Kidney tubule cell (primary cell): ENCODE measurements at places on chromosomes 12 and 14.

GRCh38 chr14:23580152-23580926 is 1.7 kb upstream of the JPH4 start:
- no peak for DNase-seq

DNA sequence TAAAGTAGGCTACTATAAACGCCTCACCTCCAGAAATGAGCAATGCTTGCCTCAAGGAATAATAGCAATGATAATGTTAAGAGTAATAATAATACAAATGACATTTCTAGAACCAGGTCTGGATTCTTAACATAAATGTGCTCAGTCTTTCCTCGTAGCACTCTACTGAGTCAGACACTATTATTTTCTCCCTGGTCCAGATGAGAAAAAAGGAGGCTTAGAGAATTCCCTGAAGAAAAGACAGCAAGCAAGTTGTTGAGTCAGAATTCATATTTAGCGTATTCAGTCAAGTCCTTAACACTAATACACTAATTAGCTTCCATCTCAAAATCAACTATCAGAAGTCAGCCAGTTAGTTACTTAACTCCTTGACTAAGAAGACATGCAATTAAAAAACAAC is 13.2 kb downstream of the KCNC2 start:
- DNase-seq, result no peak

GRCh38 chr14:95190346-95190840 is 33.1 kb upstream of the DICER1 start:
- DNase-seq, result no peak

- no peak for DNase-seq
These were observed 223.7 kb downstream of the KCNC2 start for GRCh38 chr12:74985986-74986319.

- DNase-seq, result no peak
These were observed 493.3 kb downstream of the TMTC2 start for GRCh38 chr12:83179999-83180398.

DNA sequence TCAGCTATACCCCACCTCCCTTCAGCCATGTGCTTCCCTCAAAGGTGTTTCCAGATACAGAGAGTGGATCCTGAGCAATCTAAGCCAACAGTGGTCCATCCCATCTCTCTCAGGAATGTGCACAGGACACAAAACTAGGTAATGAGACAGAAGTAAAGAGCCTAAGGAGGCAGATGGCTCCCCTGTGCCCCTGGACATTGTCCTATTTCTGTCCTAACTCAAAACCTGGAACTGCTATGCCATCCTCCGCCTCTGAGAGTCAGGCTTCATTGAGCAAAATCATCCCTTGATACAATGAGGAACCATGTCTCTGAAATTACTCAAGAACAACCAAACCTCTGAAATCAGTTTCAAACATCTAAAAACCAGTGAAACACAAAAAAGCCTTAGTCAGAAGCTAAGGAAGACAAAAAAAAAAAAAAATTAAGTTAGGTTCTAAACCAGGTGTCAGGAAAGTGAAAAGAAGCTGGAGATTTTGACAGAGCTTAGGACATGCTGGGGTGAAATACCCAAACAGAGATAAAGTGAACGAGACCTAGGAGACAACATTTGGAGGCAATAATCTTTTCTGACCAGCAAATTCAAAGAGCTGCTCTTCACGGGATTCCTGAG is 200.3 kb upstream of the PLEKHG7 start:
- DNase-seq, result peak; percentile 54

GRCh38 chr14:105477660-105478397 is 3.2 kb downstream of the CRIP2 start:
- no peak for DNase-seq

- peak; percentile 9 for DNase-seq
These were observed 64.8 kb upstream of the TMEM260 start for GRCh38 chr14:56514663-56515371.

- no peak for DNase-seq
These were observed 6.3 kb downstream of the TBPL2 start for GRCh38 chr14:55433880-55434804.

GRCh38 chr12:84969226-84969625 is 56.6 kb upstream of the SLC6A15 start:
- no peak for DNase-seq

- peak; percentile 18 for DNase-seq
These were observed 334.3 kb upstream of the SYT1 start for GRCh38 chr12:78530100-78530765.

DNA sequence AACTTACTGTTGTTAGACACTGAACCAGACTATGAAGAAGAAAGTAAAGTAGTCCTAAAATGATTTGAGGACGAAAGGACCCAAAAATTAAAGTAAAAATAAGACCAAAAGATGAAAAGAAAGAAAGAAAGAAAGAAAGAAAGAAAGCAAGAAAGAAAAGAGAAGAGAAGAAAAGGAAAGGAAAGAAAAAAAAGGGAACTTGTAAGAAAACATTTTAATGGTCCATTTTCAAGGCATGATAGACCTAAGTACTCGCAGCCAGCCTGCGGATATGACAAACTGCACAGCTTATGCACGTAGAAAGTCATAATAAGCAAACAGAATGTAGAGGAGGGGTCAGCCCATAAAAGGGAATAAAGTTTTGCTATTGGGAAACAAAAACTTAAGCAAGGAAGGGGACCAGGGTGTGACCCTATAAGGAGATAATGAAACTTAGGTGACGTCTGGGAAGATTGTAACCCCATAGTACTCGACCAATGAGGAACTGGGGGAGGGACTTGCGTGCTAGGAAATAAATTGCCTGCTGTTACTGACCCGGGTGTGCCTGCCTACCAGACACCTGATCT is 59.7 kb downstream of the APOBEC1 start:
- DNase-seq, result no peak

GRCh38 chr12:111406474-111407376 is 1.0 kb downstream of the SH2B3 start:
- DNase-seq, result no peak

DNA sequence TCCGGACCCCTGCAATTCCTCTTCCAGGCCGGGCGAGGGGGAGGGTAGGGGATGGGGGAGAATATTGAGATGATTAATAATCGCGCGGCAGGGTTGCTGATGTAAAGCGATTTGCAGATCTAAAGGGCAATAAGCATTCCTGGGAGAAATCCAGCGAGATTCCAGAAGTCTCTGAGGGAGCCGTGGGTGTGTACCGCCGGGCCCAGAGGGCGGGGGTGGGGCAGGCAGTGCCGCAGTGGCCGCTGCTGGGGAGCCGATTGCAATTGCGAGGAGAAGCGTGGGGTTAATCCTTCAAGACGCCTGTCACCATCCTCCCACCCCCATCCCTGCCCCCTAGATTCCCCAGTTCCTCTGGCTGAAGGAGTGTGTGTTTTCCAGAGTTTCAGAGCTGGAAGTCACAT is 16.4 kb downstream of the FOS start:
- peak; percentile 75 for DNase-seq

DNA sequence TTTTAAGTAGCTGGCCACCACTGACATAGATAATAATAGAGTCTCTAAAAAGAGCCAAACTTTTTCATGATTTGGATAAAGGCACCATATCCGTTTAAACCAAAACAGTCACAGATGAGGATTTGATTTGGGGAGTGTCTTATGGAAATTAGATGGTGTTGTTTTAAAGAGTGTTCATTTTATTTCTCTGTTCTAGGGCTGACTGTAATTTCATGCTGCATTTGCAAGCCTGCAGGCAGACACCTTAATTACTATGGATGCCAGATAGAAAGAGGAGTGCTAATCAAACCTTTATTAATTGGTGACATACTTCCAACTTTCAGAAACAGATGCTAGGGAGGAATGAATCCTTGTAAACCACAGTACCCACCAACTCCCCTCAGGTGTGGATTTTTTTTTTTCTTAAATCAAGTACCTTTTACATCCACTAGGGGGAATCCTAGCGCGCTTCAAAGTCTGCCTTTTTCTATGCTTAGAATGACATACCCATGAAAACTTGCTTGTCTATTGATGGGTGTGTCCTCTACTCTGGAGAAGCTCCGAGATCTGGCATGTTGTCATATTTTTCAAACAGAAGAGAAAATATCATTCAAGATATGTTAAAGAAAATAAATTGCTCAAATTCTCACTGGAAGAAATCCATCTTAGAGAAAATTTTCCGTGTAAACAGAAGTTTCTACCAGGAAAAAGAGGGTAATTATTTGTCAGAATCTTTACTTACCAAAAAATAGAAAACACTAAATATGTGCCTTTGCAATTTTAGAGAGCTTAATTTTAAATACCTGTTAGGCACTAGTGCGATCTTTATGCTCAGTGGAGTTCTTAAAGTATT is 14.2 kb upstream of the PLXNC1 start:
- peak; percentile 66 for DNase-seq

DNA sequence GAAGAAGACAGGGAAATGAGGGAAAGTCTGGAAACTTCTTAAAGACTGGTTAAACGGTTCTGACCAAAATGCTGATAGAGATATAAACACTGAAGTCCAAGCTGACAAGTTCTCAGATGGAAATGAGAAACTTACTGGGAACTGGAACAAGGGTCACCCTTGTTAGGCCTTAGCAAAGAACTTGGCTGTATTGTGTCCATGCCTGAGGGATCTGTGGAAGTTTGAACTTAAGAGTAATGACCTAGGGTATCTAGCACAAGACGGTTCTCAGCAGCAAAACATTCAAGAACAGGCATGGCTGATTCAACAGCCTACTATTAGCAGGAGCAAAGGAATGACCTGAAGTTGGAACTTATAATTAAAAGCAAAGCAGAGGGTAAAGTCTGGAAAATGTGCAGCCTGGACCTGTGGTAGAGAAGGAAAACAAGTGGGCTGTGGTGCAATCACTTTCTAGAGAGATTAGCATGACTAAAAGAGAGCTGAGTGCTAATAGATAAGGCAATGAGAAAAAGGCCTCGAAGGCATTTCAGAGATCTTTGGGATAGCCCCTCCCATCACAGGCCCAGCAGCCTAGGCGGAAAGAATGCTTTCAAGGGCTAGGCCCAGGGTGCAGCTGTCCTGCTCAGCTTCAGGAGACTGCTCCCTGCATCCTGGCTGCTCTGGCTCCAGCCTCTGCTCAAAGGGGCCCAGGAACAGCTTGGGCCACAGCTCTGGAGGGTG is 60.3 kb downstream of the ATP2B1 start:
- DNase-seq, result no peak

DNA sequence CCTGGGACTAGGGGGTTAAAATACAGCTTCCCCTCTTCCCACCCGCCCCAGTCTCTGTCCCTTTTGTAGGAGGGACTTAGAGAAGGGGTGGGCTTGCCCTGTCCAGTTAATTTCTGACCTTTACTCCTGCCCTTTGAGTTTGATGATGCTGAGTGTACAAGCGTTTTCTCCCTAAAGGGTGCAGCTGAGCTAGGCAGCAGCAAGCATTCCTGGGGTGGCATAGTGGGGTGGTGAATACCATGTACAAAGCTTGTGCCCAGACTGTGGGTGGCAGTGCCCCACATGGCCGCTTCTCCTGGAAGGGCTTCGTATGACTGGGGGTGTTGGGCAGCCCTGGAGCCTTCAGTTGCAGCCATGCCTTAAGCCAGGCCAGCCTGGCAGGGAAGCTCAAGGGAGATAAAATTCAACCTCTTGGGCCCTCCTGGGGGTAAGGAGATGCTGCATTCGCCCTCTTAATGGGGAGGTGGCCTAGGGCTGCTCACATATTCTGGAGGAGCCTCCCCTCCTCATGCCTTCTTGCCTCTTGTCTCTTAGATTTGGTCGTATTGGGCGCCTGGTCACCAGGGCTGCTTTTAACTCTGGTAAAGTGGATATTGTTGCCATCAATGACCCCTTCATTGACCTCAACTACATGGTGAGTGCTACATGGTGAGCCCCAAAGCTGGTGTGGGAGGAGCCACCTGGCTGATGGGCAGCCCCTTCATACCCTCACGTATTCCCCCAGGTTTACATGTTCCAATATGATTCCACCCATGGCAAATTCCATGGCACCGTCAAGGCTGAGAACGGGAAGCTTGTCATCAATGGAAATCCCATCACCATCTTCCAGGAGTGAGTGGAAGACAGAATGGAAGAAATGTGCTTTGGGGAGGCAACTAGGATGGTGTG is 1.9 kb downstream of the GAPDH start:
- DNase-seq, result peak; percentile 33

- peak; percentile 60 for DNase-seq
These were observed 886 bp upstream of the PRICKLE1 start for GRCh38 chr12:42590330-42590934.

GRCh38 chr12:120439646-120440247 is 1.8 kb downstream of the COX6A1 start:
- peak; percentile 69 for DNase-seq

DNA sequence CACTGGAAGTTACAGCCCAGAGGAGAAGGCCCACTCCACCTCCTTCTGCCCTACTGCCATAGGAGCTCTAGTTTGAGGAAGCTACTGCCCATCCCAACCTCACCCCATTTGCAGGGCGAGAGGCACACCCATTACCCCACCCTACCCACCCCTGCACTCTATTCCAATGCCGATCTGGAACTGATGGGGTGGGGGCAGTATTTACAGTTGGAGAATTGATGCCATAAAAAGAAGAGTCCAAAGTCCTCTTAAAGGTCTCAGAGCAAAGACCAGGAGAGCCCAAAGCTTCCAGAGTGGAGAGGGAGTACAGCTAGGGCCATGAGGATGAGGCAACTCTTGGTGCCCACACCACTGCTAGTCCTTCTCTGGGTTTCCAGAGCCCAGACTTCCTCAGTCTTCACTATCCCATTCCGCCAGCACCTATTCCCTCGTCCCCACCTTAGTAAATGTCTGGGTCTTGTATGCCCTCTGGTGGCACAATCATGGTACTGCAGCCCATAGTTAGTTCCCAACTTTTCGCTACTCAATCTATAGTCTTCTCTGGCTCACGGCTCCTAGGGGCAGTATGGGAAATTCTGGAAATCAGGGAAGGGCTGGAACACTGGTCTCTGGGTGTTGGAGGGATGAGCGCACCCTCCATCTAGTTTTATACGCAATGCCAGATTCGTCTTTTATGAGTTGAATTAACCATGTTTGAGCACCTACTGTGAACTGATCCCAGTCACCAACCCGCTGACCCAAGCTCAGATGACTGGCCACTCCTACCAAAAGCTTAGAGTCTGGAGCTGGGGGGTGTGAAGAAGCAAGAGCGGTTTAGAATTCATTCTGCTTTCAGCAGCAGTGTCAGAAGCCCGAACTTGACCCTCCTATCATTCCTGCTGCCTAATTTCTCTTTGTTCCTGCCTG is 6.9 kb upstream of the ADCY6 start:
- DNase-seq, result peak; percentile 79

- no peak for DNase-seq
These were observed 20.5 kb downstream of the CKB start for GRCh38 chr14:103501921-103502669.

- peak; percentile 97 for DNase-seq
These were observed at the start of gene SDSL for GRCh38 chr12:113422030-113422885. Gene SDSL (plus strand): TSS chr12:113422380. CDS start chr12:113427983, 5,603 bp downstream.

DNA sequence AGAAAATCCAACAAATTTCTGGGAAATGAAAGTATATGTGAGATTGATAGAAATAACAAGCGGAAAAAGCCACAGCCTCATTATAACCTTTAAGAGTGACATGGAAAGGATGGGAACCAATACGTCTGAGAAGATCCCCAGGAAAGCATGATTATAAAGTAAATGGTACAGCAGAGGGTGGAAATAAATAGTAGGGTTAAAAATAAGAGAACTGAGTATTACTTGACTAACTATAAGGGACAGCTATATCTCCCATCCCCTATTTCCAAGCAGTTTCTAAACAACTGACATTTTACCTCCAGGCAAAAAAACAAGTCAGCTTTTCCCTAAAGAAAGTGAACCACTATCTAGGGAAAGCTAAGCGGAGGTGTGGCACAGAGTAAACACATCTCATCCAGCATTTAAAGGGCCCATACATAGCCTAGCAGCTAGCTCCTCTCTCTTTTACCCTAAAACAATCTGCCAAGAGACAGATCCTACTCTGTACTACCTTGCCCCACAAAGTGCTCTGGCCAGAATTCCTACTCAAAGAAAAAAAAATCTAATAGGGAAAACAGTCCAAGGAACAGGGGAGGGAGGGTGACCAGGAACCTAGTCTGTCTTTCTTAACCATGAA is 11.2 kb downstream of the OSBPL8 start:
- no peak for DNase-seq

GRCh38 chr14:38217553-38217952 is 9.8 kb downstream of the SSTR1 start:
- DNase-seq, result no peak
